ENCODE measurements at places on chromosomes 5 and 9.

DNA sequence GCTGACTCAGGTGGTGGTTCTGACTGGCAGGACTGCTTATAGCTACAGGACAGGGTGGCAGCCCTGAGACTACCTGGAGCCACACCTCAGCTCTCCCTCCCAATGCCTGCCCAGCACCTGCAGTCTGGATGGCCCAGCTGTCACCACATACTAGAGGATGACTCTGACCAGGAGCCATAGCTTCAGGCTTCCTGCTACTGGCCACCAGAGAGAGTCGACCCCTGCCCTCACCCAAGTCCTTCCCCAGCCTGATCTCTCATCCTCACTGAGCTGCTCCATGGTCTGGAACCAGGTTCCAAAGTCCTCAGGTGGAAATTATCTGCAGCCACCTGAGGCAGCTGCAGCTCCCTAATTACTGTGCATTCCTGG is 25.6 kb upstream of the TDRD7 start:
- no peak for DNase-seq

DNA sequence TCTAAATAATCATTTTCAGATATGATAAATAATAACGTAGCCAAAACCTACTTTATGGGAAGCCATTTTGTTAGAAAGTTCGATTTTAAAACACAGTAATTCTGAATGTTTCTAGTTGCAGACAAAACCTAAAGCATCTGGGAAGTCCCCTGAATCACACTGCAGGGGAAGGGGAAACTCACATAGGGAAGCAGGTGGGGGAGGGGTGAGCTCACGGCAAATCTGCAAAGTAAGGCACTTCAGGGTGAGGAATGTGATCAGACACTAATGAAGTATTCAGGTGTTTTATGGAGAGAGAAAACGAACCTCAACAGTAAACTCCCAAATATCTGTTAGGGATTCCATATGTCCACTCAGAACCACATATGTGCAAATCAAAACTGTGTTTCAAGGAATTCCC is 70.7 kb downstream of the EPB41L4A start:
- DNase-seq = no peak

- DNase-seq = no peak
Measured at GRCh38 chr9:76444322-76444929, 14.6 kb upstream of the GCNT1 start.

GRCh38 chr5:78574731-78575161 is 73.8 kb downstream of the LHFPL2 start:
- peak; percentile 68 for DNase-seq
